ENCODE measurements at places on chromosomes 13 and 19. TPM values are rescaled to one million over a fixed set of nuclear protein-coding genes. Genes with fewer than 3 reads are reported as not detected.

GRCh38 chr13:35530147-35530546 is 53.7 kb upstream of the MAB21L1 start:
- no peaks in the 10 kb centered on the region for H3K4me1 ChIP-seq
- no peak overlapping the region for H3K27ac ChIP-seq
- H3K4me3 ChIP-seq: no peak overlapping the region
- H3K36me3 ChIP-seq: no peaks in the 10 kb centered on the region
- no peak for DNase-seq
- H3K27me3 ChIP-seq: no peaks in the 10 kb centered on the region

DNA sequence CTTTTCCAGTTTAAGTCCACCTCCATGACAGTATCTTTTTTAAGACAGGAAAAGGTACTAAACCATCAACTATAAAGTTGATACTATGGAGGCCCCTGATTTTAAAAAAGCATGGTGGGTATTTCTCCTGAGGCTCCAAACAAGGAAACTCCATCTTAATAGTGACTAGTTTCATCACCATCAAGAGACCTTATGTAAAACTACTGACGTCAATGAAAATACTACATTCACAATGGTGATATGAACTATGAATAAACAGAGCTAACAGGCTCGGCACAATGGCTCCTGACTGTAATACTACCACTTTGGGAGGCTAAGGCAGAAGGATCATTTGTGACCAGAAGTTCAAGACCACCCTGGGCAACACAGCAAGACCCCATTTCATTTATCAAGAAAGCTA is 162.7 kb downstream of the KLF12 start:
- DNase-seq: no peak
- no peak overlapping the region for H3K4me3 ChIP-seq
- peaks cover 13% of the 10 kb centered on the region for H3K4me1 ChIP-seq
- no peaks in the 10 kb centered on the region for H3K27me3 ChIP-seq
- H3K36me3 ChIP-seq: peaks cover 13% of the 10 kb centered on the region

MEDAG gene
- total RNA-seq: not detected

LILRB1 gene
- total RNA-seq: 0.08 TPM

- H3K27me3 ChIP-seq: peaks cover 9% of the 10 kb centered on the region
- no peak for DNase-seq
- no peak overlapping the region for H3K4me3 ChIP-seq
- H3K4me1 ChIP-seq: no peaks in the 10 kb centered on the region
Observed at GRCh38 chr19:15701757-15702533, 25.9 kb upstream of the OR10H2 start.
